ENCODE measurements at places on chromosomes 1 and 21. TPM values are rescaled to one million over a fixed set of nuclear protein-coding genes. Genes with fewer than 3 reads are reported as not detected.

The RAB25 gene
- 66.7 TPM for total RNA-seq

The NUP210L gene
- total RNA-seq: not detected

The TMEM269 gene
- not detected for total RNA-seq

The CDC20 gene
- 2.3 TPM for total RNA-seq

The VCAM1 gene
- total RNA-seq: 9.6 TPM

The FAM167B gene
- total RNA-seq: 4.9 TPM
